GF-D8 (cell line): ENCODE measurements at places on chromosomes 5 and 9.

DNA sequence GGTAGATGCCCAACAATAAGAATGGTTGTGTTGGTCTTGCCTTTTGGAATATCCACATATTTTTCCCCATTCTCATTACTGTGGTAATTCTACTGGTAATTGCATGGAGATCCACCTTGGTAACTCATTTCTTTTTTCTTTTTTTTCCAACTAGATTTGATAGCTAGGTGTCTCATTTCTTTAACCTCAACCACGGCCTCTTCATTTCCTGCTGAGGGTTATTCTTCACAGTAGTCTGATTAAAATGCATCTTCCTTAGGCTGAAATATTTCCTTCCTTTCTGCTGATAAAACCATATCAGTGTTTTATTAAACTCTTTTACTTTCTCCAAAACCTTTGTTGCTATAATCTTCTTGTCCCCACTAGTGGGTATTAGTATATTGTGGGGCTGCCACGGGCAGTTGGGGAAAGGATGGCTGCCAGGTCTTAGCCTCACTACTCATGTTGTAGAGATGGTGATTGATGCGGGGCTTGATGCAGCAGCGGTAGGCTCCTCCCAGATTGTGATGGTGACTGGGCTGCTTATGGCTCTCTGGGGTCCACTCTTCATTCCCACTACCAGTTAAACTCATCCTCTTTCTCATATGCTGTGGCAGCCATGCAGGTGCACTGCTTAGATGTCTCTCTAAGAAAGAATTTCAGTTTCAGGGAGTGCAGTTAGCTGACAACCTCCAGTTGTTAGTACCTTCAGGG is 35.9 kb downstream of the KIF2A start:
- DNase-seq = no peak

GRCh38 chr5:1661311-1661710 is 137.6 kb upstream of the LPCAT1 start:
- DNase-seq = no peak

DNA sequence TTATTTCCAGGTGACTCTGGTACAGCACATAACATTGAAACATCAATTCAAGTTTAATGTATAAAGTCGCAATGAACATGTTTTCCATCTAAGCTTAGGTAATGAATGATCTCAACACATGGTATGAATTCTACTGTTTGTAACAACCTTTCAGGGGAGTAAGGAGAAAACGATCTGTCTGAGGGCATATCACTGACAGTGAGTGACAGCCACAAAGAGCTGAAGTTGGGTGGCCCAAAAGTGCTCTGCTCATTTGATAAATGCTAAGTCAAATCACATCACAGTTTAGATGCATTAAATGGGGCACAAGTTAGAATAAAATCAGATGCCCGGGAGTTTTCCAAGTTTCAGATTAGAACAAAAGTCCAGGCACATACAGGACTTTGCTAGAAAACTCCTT is 1.2 kb downstream of the FANCC start:
- no peak for DNase-seq

- no peak for DNase-seq
Observed at GRCh38 chr5:116778651-116779280, 204.1 kb upstream of the SEMA6A start.

DNA sequence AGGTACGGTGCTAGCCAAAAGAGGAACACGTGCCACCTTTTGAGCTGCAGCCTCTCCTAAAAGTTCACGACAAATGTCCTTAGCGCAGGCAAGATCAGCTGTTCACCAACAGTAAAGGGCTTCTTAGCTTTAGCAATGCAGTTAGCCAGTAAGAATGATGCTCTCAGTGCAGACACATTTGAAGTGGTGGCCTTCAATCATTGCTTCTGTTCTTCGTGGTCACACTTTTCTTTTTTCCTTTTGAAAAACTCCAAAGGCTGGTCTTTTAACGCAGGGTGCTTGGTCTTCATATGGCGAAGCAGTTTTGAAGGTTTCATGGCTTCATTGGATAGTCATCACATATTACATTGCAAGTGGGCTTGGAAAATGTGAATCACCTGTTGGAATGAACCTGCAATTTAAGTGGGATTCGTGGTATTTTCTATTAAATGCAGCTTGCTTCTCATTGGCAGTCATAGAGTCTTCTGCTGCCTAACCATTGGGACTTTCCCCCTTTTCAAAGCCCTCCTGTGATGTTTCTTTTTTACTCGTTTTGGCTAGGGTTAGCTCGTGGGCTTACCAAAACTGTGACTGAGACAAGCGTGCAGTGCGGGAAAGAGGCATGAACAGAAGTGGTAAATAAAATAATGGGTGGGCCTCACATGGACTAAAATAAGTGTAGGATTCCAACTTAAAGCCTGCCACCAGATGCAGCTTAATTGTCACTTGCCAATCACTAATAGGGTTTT is 100.9 kb downstream of the MRPL36 start:
- no peak for DNase-seq

GRCh38 chr5:147162740-147163139 is 72.1 kb upstream of the STK32A start:
- DNase-seq = no peak

- DNase-seq = no peak
Observed at GRCh38 chr9:118038713-118039112, 334.5 kb downstream of the TLR4 start.

GRCh38 chr9:127187231-127187956 is 65.0 kb upstream of the ANGPTL2 start:
- DNase-seq = no peak

- no peak for DNase-seq
Observed at GRCh38 chr9:37156205-37156604, 35.8 kb downstream of the ZCCHC7 start.

DNA sequence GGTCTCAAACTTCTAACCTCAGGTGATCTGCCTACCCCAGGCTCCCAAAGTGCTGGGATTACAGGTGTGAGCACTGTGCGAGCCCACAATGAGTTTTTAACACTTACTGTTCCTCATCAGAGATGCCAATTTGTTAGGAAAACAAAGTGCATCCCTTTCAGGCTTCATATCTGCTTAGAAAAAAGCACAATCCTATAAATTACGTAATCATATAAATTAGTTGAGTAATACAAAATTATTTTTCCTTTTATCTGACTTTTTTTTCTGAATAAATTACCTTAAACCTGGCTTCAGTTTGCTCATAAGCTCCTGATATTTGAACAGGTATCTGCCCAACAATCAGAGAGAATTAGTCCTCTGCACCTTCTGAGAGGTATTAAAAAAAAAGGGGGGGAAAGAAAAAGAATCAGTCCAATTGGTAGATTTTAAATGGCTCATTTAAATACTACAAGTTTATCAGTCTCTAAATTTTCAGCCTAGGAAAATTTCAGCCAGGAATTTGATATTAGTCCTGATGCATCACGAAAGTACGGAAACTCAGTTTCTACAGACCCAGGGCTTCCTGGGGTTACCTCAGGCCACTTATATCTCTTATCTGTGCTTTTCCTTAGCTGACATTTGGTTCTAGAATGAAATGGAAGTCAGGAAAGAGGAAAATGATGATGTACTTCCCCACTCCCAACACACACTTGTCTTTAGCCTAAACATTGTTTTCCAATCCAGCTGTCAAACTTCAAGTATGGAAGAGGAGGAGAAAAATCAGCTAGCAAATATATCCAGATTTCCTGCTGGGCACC is 26.8 kb downstream of the ITGA1 start:
- no peak for DNase-seq

DNA sequence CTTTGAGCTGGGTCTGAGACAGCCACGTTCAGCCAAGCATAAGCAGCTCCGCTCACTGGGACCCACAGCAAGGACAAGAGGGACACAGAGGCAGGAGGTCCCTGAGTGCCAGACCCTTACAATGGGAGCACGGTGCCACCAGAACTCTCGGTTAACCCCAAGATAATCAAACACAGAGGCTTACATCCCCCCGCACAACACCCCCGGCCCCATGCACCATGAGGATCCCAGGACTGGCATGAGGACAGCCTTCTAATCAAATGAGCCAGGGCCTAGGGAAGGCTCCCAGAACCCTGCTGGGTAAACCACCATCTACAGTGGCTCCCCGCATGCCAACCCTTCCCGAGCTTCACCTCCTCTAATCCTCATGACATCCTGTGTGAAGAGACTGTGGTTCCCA is 7.4 kb downstream of the GFPT2 start:
- DNase-seq = no peak

GRCh38 chr5:136132087-136132486 is 558 bp upstream of the SMAD5 start:
- no peak for DNase-seq

GRCh38 chr9:138024131-138024530 is 146.5 kb downstream of the CACNA1B start:
- no peak for DNase-seq

- no peak for DNase-seq
Observed at GRCh38 chr5:142959683-142960657, 189.8 kb downstream of the ARHGAP26 start.

GRCh38 chr5:173010021-173010420 is 26.4 kb downstream of the ATP6V0E1 start:
- no peak for DNase-seq

DNA sequence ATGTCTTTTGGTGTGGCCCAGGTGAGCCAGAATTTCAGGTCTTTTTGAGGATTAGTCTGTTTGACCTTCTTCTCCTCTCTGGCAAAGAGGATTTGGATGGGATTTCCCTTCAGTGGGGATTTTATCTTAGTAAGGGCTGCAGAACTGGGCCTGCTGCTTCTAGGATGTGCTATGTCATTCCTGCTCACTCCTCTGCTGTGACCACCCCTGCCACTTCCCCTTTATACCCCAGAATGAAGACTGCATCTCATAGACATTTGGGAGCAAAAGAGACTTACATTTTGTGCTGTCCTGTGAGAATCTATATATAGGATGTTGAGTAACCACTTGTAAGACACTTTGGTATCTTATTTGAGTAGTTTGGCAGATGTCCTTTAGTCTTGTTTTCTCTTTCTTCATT is 76.2 kb downstream of the ARHGAP26 start:
- peak; percentile 51 for DNase-seq

- DNase-seq = no peak
Observed at GRCh38 chr5:159746707-159747106, 169.6 kb upstream of the ADRA1B start.

DNA sequence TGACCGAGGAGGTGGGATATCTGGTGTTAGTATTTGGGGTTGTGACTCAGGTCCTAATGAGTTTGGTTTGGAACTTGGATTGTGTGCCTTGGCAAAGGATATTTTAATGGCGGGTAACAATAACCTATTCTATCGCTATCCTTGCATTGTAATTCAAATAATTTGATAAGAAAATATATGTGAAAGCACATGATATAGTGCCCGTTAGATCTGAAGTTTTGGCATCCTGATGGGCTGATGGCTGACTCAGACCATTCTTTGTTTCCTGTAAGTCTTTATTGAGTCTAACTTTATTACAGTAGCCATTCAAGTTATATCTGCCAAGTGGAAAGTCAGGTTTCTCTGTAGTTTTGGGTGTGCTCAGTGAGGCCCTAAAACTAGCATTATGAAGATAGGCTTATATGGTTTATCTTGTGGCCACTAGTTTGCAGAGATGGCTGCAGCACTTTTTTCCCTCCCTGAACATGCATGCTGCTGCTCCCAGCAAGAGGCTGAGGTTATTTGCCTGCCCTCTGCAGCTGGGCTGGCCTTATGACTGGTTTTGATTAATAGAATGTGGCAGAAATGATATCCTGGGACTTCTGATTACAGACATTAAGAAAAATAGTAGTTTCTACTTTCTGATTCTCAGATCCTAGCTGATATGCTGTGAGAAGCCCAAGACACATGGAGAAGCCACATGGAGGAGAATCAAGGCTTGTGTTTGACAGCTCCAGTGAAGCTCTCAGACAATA is 46.6 kb downstream of the CFAP95 start:
- DNase-seq = no peak

DNA sequence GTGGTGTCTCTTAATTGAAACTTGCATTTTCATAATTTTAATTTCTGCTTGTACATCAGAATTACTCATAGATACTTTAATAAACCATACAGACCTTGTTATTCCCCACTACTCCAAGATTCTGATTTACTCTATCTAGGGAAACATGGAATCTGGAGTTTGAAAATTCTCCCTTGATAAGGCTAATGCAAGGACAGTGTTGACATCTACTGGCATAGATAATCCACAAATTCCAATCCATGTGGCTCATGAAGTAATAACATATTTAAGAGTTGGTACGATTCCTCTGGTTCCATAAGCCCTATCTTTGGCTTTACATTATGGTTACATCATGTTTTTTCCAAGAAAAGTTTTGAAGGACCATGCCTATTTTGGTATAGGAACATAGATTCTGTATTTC is 759.2 kb downstream of the TLR4 start:
- DNase-seq = no peak

DNA sequence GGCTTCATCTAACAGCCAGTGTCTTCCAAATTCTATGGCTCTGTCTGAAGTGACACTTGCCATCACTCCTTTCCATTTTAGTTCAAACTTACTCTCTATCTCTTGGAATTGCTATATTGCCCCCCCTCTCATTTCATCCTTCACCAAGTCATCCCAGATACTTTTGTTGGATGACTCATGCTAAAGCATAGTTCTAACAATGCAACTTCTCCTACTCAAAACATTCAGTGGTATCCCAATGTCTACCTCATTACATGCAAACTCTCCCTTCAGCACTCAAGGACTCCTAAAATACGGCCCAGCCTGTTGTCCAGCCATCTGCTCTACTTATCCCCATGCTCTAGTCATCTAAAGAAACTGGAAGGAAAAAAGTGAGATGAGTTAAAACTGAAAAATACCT is 171.6 kb downstream of the RASEF start:
- no peak for DNase-seq

- no peak for DNase-seq
Observed at GRCh38 chr5:132065351-132065937, 5.0 kb downstream of the IL3 start.

DNA sequence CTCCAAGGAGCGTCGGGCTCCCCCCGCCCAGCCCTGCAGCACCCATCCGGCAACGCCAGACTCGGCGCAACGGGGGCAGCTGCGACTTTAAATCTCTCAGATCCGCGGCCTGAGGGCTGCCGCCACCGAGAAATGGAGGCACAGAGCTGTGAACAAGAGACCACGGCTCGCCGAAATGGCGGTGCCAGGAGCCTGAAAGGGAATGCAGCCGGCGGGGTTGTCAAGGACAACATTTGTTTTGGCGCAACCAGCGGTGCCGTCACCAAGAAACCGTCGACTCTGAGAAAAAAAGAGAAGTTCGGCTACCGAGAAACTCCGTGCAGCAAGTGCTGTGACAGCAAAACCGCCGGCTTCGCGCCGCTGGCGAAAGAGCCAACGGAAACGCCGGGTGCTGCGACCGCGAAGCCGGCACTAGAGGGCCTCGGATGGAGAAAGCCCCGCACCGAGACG is 2.1 kb upstream of the ANXA2R start:
- DNase-seq = peak; percentile 93

GRCh38 chr9:84379740-84380139 is 39.2 kb upstream of the SLC28A3 start:
- DNase-seq = no peak

DNA sequence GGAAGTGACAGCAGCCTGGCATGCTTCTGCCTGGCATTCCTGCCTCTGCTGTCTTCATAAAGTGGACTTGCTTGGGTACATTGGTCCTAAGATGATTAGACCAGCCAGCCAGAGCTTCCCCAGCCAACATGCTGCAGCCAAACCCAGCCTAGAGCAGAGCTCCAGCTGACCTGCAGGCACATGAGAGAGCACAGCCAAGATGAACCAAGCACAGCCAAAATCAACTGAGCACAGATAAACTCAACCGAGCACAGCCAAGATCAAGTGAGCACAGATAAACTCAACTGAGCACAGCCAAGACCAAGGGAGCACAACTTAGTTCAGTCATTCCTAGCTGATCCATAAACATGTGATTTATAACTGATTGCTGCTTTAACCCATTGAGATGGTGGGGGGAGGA is 266.5 kb downstream of the MSX2 start:
- no peak for DNase-seq

GRCh38 chr9:115261656-115262081 is 143.7 kb upstream of the TNC start:
- DNase-seq = no peak
